ENCODE measurements at places on chromosomes 5 and 9. TPM values are rescaled to one million over a fixed set of nuclear protein-coding genes. Genes with fewer than 3 reads are reported as not detected.
A peak's percentile ranks its signal among the peaks of the same experiment; 100 is the strongest.

GABRA6 gene
- not detected for total RNA-seq

POLR3G gene
- total RNA-seq = 0.91 TPM

PLAC8L1 gene
- 0.67 TPM for total RNA-seq

IRX1 gene
- not detected for total RNA-seq

LCN15 gene
- total RNA-seq = not detected

IER5L gene
- total RNA-seq = 2.7 TPM

FCN2 gene
- not detected for total RNA-seq

- H3K36me3 ChIP-seq = no peaks in the 10 kb centered on the region
- H3K27me3 ChIP-seq = peaks cover 13% of the 10 kb centered on the region
- H3K4me1 ChIP-seq = peaks cover 5% of the 10 kb centered on the region
- peak; percentile 58 for DNase-seq
- H3K4me3 ChIP-seq = no peak overlapping the region
Measured at GRCh38 chr5:2038321-2039179, 155.8 kb upstream of the IRX4 start.

GRCh38 chr9:86531273-86531970 lies 177.2 kb upstream of the TUT7 start:
- H3K4me1 ChIP-seq = no peaks in the 10 kb centered on the region
- H3K36me3 ChIP-seq = no peaks in the 10 kb centered on the region
- DNase-seq = no peak

DNA sequence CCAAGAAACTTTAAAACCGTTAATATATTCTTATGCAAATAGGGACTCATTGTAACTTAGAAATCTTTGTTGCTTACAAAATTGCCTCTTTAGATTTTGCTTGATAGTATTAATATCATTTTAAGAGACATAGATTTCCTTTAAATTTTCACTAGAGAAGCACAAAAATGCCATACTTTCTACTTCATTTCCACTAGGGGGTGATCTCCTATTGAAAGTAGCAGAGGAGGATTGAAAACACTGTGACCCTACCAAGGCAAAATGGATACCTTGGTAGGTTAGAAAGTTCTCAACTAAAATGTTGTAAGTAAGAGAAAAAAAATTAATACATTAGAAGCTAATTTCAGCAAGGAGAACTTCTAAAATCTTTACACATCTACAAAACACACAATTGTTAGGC lies 204.9 kb downstream of the CHSY3 start:
- DNase-seq = peak; percentile 6
- H3K27ac ChIP-seq = no peak overlapping the region
- no peaks in the 10 kb centered on the region for H3K36me3 ChIP-seq
- no peaks in the 10 kb centered on the region for H3K4me1 ChIP-seq
- peaks cover 1% of the 10 kb centered on the region for H3K27me3 ChIP-seq

- peaks cover 19% of the 10 kb centered on the region for H3K36me3 ChIP-seq
- peak overlapping the region; percentile 90 for H3K27ac ChIP-seq
- H3K4me1 ChIP-seq = peaks cover 93% of the 10 kb centered on the region
- H3K27me3 ChIP-seq = no peaks in the 10 kb centered on the region
Measured at GRCh38 chr9:131266266-131267229, 9.8 kb downstream of the FAM78A start.

GRCh38 chr5:134902071-134902801 lies 2.7 kb upstream of the PCBD2 start:
- H3K36me3 ChIP-seq = peaks cover 24% of the 10 kb centered on the region
- H3K27me3 ChIP-seq = no peaks in the 10 kb centered on the region
- H3K4me3 ChIP-seq = no peak overlapping the region
- H3K27ac ChIP-seq = no peak overlapping the region
- H3K4me1 ChIP-seq = peaks cover 4% of the 10 kb centered on the region

DNA sequence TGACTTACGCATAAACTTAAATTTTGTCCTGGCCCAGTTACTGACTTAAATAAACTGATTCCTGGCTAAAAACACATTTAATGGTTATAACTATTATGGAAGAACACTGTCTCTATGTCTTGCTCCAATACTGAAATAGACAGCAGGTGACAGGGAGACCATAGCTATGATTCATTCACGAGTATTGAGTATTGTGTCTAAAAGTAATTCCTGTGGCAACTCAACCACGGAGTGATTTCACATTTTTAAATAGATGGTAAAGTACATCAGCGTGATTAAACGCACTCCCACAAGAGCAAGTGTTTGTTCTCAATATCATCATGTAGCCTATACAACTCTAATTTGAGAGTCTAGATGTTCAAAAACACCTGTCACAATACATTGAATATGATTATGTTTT lies 35.9 kb upstream of the PCSK1 start:
- no peaks in the 10 kb centered on the region for H3K36me3 ChIP-seq
- DNase-seq = no peak
- H3K27ac ChIP-seq = no peak overlapping the region
- H3K4me3 ChIP-seq = no peak overlapping the region
- H3K4me1 ChIP-seq = no peaks in the 10 kb centered on the region
- peaks cover 2% of the 10 kb centered on the region for H3K27me3 ChIP-seq

GRCh38 chr5:156411-157072 lies 34.8 kb upstream of the LRRC14B start:
- H3K4me3 ChIP-seq = no peak overlapping the region
- H3K4me1 ChIP-seq = no peaks in the 10 kb centered on the region
- no peaks in the 10 kb centered on the region for H3K27me3 ChIP-seq
- no peaks in the 10 kb centered on the region for H3K36me3 ChIP-seq

GRCh38 chr5:33237471-33237870 lies 203.3 kb upstream of the TARS1 start:
- H3K4me3 ChIP-seq = no peak overlapping the region
- no peak overlapping the region for H3K27ac ChIP-seq
- H3K36me3 ChIP-seq = no peaks in the 10 kb centered on the region
- no peaks in the 10 kb centered on the region for H3K27me3 ChIP-seq
- DNase-seq = no peak
- no peaks in the 10 kb centered on the region for H3K4me1 ChIP-seq

DNA sequence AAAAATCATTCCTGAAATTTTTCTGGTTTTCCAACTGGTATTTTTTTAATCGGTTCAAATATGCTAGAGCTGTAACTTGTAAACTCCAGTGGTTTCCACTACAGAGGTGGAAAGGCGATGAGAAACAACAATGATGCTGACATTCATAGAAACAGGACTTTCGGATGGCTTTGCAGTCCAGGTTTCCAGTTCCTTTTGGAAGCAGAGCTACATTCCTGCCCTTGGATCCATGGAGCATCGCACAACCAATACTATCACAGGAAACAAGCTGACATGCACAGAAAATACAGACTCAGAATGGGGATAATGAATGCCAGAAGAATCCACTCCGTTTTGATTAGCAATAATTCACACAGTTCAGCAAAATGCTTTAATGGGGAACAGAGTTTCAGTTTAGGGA lies 140.0 kb downstream of the EPB41L4A start:
- no peak overlapping the region for H3K4me3 ChIP-seq
- no peaks in the 10 kb centered on the region for H3K4me1 ChIP-seq
- H3K27me3 ChIP-seq = no peaks in the 10 kb centered on the region
- H3K27ac ChIP-seq = no peak overlapping the region
- H3K36me3 ChIP-seq = no peaks in the 10 kb centered on the region
- DNase-seq = no peak

- H3K4me3 ChIP-seq = no peak overlapping the region
- no peak for DNase-seq
- peaks cover 14% of the 10 kb centered on the region for H3K4me1 ChIP-seq
- no peak overlapping the region for H3K27ac ChIP-seq
Measured at GRCh38 chr9:133741716-133742115, 3.6 kb upstream of the SARDH start.

GRCh38 chr5:119385136-119385535 lies 29.3 kb downstream of the TNFAIP8 start:
- H3K27me3 ChIP-seq = no peaks in the 10 kb centered on the region
- peaks cover 68% of the 10 kb centered on the region for H3K4me1 ChIP-seq
- DNase-seq = no peak
- peak overlapping the region; percentile 52 for H3K27ac ChIP-seq

DNA sequence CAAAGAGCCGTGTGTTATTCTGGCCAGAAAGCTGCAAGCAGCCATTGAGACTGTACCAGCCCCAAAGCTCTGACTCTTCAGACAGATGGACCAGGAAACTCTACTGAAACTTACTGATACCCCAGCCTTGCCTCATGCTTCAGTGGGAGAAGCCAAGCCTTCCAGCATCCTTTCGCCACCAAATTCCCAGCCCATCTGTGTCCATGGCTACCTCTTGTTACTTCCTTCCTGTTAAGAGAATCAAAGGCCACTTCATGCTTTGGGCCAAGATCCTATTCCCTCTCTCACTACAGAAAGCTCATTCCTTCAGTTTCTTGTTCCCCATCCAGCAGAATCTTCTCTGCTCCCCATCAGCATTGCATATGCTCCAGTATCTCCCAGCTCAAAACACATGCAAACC lies 46.9 kb upstream of the FREM1 start:
- H3K4me1 ChIP-seq = no peaks in the 10 kb centered on the region
- no peak for DNase-seq
- no peak overlapping the region for H3K4me3 ChIP-seq
- no peaks in the 10 kb centered on the region for H3K27me3 ChIP-seq
- H3K27ac ChIP-seq = no peak overlapping the region

DNA sequence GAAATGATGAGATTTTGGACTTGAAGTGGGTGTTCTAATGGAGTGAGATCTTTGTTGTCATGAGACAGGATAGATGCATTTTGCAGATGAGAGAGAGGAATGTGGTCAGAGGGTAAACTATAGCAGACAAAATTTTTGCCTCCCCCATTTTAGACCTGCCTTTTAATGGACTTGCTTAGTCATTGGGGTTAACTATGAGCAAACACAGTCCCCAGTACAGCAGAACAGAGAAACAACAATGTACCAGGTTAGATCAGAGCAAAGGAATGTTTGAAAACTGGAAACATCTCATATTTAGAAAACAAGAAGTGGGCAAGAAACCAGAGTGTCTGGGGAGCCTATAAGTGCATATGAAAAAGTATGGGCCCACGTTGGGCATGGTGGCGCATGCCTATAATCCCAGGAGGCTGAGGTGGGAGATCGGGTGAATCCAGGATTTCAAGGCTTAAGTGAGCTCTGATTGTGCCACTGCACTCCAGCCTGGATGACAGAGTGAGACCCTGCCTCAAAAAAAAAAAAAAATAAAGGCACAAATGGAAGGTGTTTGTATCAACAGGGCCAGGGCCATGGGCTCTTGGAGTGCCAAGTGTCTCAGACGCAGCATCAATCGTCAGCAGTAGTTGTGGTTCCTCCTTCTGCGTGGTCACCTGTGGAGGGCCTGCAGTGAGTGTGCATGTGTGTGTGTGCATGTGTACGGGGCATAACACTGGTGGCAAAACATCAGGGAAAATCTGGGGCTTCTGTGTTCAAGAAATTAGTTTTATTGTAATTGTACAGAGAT lies 214.4 kb upstream of the S1PR3 start:
- H3K4me3 ChIP-seq = no peak overlapping the region
- no peak for DNase-seq
- peaks cover 4% of the 10 kb centered on the region for H3K27me3 ChIP-seq
- H3K4me1 ChIP-seq = no peaks in the 10 kb centered on the region
- H3K36me3 ChIP-seq = no peaks in the 10 kb centered on the region

GRCh38 chr9:8778356-8778755 lies 978.8 kb upstream of the DMAC1 start:
- H3K4me3 ChIP-seq = no peak overlapping the region
- no peak for DNase-seq
- H3K27ac ChIP-seq = no peak overlapping the region
- no peaks in the 10 kb centered on the region for H3K4me1 ChIP-seq
- no peaks in the 10 kb centered on the region for H3K36me3 ChIP-seq
- no peaks in the 10 kb centered on the region for H3K27me3 ChIP-seq

DNA sequence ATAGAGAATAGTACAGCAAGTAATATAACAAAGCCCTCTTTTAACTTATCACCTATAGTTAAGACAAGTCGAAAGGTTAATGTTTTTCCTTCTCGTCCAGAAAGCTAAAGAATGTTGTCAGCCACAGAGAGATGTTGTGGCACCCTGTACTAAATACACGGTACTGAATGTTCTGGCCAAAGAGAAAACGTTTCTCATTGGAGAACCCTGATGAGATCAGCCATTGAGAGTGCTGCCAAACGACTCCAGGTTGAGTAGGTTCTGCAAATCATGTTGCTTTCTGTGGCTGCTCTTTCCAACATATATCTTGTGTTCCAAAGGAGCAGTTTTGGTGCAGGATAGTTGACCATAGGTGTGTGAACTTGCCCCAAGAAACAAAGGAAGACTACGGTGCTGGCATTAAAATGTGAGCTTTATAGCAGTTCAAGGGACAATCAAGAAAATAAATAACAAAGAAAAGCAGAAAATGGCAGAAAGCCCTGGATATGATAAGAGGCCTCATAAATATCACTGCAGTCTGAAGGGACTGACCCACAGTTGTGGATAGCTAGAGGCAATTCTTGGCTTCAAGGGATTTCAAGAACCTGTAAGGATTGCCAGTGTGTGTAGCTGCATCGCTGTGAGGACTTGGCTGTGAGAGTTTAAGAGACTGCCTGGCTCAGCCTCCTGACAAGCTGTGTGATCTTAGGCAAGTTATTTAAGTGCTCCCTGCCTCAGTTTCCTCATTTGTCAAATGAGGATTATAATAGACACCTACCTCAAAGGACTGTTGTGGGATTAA lies 102.7 kb downstream of the ARHGEF28 start:
- DNase-seq = no peak
- H3K4me1 ChIP-seq = no peaks in the 10 kb centered on the region
- no peak overlapping the region for H3K4me3 ChIP-seq
- peaks cover 3% of the 10 kb centered on the region for H3K27me3 ChIP-seq
- no peak overlapping the region for H3K27ac ChIP-seq

DNA sequence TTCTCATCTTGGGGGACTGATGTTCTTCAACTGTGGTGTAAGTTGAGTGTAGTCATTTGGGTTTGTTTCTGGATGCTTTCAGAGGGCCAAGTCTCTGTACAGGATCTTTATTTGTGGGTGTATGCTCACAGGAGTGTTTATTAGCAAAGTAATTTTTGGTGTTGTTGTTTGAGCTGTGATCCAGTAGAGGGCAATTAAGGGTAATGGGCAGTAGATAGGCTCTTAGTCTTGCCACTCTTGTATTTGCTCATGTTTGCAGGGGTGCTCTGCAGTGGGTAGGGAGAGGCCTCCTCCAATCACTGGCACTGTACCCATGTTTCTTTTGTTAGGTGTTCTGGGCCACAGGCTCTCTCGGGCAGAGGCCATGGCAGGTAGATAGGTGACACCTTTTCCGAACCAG lies 45.9 kb upstream of the ITGA2 start:
- H3K4me1 ChIP-seq = peaks cover 5% of the 10 kb centered on the region
- no peak overlapping the region for H3K27ac ChIP-seq
- no peak for DNase-seq
- no peaks in the 10 kb centered on the region for H3K36me3 ChIP-seq

DNA sequence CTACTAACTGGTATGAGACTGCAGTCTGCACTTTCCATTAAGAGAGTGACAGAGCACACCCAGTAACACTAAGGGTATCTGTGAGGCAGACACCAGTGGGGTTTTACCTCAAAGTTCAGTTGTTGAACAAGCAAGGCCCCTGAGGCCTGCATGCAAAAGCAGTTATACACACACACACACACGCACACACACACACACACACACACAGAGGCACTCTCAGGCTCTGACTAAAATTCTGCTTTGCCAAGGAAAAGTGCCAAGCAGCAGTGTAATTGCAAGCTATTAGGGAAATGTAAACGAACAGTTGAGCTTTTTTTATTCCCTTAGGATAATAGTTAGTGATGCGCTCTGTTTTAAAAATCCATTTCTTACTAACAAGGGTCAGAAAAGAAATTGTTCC lies 377.1 kb downstream of the SPOCK1 start:
- H3K4me1 ChIP-seq = no peaks in the 10 kb centered on the region
- H3K27ac ChIP-seq = no peak overlapping the region
- H3K36me3 ChIP-seq = no peaks in the 10 kb centered on the region
- no peak for DNase-seq
- H3K27me3 ChIP-seq = no peaks in the 10 kb centered on the region
- no peak overlapping the region for H3K4me3 ChIP-seq

Data from CD4-positive, CD25-positive, alpha-beta regulatory T cell (primary cell).